ENCODE measurements at places on chromosomes 4 and X. TPM values are rescaled to one million over a fixed set of nuclear protein-coding genes. Genes with fewer than 3 reads are reported as not detected.

GRCh38 chrX:149151805-149152757 lies 353.0 kb downstream of the IDS start:
- DNase-seq: no peak
- no peaks in the 10 kb centered on the region for H3K4me1 ChIP-seq
- no peaks in the 10 kb centered on the region for H3K36me3 ChIP-seq

DNA sequence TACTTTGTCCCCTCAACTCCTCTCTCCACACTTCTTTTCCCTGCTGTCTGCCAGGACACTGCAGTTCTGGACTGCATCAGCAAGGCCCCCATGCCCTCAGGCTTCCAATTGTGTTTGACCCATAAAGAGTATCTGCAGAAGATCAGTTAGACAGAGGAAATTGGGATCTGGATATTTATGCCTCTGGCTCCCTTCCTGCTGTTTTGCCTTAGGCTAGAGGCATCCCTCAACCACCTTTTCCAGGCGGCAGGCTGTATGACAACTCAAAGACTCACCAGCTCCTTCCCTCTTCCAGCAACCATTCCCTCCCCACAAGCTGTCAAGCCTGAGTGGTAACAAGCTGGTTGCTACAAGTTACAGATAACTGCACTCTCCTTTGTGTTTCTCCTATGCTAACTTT lies 66.4 kb upstream of the NDP start:
- H3K4me1 ChIP-seq: no peaks in the 10 kb centered on the region
- H3K27ac ChIP-seq: no peak overlapping the region

NXF2B gene
- not detected for total RNA-seq

CFAP47 gene
- total RNA-seq: 0.22 TPM

CHRDL1 gene
- not detected for total RNA-seq

DNA sequence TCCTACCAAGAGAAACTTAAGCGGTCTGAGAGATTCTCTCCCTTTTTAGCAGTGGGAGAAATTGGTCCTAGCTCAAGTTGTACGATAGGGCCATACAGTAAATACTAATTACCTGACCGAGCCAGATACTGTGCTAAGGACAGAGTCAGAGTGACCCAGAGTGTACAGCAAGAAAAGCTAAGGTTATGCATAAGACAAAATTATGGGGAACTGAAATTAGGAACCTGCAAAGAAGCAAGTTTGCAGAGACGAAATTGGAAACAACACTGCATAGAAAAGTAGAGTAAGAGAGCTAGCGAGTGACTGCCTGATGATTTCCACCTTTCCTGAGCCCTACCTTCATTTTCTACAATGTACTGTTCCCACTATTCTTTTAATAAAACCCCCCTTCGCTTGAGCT lies 278.1 kb downstream of the NKX6-1 start:
- no peaks in the 10 kb centered on the region for H3K36me3 ChIP-seq
- peaks cover 8% of the 10 kb centered on the region for H3K4me1 ChIP-seq
- 0 out of 2 replicates have a peak, but pooled peaks cover 2% of the 10 kb centered on the region for H3K27me3 ChIP-seq
- no peak overlapping the region for H3K4me3 ChIP-seq
- no peak overlapping the region for H3K27ac ChIP-seq
- no peak for DNase-seq

GLUD2 gene
- total RNA-seq: 0.07 TPM

DNA sequence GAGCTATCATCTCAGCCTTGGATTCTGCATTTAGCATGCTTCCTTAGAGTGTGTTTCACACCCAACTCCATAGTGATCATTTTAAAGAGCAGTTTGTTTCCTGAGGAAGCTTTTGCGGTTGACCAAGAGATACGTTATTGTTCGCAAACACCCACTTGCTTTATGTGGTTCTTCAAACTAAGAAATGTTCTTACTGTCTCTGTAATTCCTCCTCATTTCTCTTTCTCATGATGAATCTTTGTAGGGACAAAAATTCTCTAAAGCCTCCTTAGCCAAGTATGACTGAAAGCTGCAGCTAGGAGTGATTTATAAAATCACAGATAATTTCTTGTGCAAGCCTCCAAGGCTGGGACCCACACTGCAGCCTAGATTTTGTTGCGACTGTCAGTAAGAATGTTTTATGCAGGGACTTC lies 10.0 kb downstream of the TNIP3 start:
- DNase-seq: no peak
- H3K27me3 ChIP-seq: no peaks in the 10 kb centered on the region
- no peaks in the 10 kb centered on the region for H3K36me3 ChIP-seq
- H3K4me3 ChIP-seq: no peak overlapping the region
- no peak overlapping the region for H3K27ac ChIP-seq
- no peaks in the 10 kb centered on the region for H3K4me1 ChIP-seq

TEX11 gene
- total RNA-seq: not detected

GRCh38 chrX:96403446-96403845 lies 281.2 kb upstream of the DIAPH2 start:
- H3K27ac ChIP-seq: no peak overlapping the region
- no peaks in the 10 kb centered on the region for H3K27me3 ChIP-seq
- no peak overlapping the region for H3K4me3 ChIP-seq
- no peaks in the 10 kb centered on the region for H3K4me1 ChIP-seq

FAM47A gene
- not detected for total RNA-seq

FAM236B gene
- total RNA-seq: not detected

GPR173 gene
- 0.36 TPM for total RNA-seq

- peak; percentile 75 for DNase-seq
- H3K36me3 ChIP-seq: no peaks in the 10 kb centered on the region
- H3K4me3 ChIP-seq: peak overlapping the region; percentile 22
- no peaks in the 10 kb centered on the region for H3K27me3 ChIP-seq
Observed at GRCh38 chr4:113584407-113585150, 177.0 kb downstream of the CAMK2D start.

SPACA5 gene
- total RNA-seq: not detected

SPANXN3 gene
- total RNA-seq: not detected

RNF128 gene
- total RNA-seq: not detected

- no peak overlapping the region for H3K4me3 ChIP-seq
- no peaks in the 10 kb centered on the region for H3K36me3 ChIP-seq
- no peaks in the 10 kb centered on the region for H3K27me3 ChIP-seq
- DNase-seq: no peak
- peaks cover 26% of the 10 kb centered on the region for H3K4me1 ChIP-seq
Observed at GRCh38 chr4:184313702-184314659, 96.3 kb upstream of the ENPP6 start.

COL25A1 gene
- 0.32 TPM for total RNA-seq

DNA sequence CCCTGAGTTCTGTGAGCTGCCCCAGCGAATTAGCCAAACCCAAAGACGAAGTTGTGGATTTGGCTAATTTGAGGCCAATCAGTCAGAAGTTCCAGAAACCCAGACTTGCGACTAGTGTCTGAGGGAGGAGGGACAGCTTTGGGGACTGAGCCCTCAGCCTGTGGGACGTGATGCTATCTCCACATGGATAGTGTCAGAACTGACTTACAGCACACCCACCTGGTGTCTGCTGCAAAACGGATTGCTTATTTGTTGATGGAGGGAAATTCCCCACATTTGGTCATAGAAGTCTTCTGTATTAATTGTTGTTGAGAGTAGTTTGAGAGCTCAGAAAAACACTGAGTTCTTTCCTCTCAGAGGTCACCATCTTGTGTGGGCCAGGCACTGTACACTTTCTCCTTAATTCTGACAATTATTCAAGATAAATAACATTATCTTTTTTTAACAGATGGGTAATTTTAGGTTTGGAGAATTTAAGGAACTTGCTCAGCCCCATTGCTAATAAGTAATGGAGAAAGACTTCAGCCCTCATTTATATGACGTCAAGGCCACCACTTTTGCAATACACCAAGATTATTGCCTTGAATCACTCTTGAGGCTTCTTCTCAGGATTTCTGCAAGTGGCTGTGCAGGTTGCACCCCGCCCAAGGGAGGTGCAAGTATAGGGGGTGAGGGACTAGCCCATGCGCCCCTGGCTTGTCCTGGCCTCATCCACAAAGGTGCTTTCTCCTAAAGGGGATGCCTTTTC lies 16.7 kb downstream of the CLRN2 start:
- no peaks in the 10 kb centered on the region for H3K4me1 ChIP-seq
- DNase-seq: no peak
- 0 out of 2 replicates have a peak, but pooled peaks cover 2% of the 10 kb centered on the region for H3K27me3 ChIP-seq
- no peaks in the 10 kb centered on the region for H3K36me3 ChIP-seq

C4orf50 gene
- 0.32 TPM for total RNA-seq

SMR3B gene
- not detected for total RNA-seq

DNA sequence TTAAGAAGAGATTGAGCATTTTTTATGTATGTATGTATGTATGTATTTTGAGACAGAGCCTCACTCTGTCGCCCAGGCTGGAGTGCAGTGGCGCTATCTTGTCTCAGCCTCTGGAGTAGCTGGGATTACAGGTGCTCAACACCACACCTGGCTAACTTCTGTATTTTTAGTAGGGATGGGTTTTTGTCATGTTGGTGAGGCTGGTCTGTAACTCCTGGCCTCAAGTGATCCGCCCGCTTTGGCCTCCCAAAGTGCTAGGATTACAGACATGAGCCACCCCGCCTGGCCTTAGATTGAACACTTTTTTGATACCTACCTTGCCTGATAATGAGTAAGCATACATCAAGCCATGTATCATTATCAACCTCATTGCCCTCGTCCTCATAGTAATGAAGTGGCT lies 2.7 kb downstream of the N4BP2 start:
- 0 out of 2 replicates have a peak, but pooled peaks cover 9% of the 10 kb centered on the region for H3K36me3 ChIP-seq
- peaks cover 38% of the 10 kb centered on the region for H3K4me1 ChIP-seq
- no peak for DNase-seq
- H3K27me3 ChIP-seq: no peaks in the 10 kb centered on the region

CC2D2A gene
- not detected for total RNA-seq

GRCh38 chr4:61293707-61294400 lies 93.7 kb downstream of the ADGRL3 start:
- no peaks in the 10 kb centered on the region for H3K27me3 ChIP-seq
- H3K27ac ChIP-seq: no peak overlapping the region
- DNase-seq: no peak

DNA sequence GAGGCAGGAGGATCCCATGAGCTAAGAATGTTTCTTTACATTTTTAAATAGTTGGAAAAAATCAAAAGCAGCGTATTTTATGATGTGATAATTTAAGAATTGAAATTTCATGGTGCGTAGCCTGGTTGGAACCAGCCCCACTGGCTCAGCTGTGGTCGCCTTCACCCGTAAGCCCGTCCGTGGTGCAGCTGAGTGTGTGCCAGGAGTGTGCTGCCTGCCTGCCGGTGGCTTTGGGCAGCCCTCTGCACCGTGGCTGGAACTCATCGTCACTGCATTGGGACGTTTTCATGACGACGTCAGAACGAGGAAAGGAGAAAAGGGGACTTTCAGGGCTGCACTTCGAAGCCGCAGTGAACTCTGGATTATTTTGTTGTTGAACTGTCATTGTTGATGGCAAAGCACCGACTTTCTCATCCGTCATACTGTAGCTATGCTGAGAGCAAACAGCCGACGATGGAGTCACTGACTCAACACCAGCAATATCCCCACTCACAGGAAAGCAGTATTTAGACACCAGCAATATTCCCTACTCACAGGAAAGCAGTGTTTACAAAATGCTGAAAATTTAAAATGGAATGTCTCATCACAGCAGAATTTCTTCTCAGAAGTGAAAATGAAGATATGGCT lies 35.1 kb downstream of the PCGF3 start:
- H3K4me3 ChIP-seq: no peak overlapping the region
- H3K4me1 ChIP-seq: no peaks in the 10 kb centered on the region
- H3K27ac ChIP-seq: no peak overlapping the region
- DNase-seq: no peak
- H3K36me3 ChIP-seq: no peaks in the 10 kb centered on the region
- H3K27me3 ChIP-seq: no peaks in the 10 kb centered on the region

- H3K27ac ChIP-seq: no peak overlapping the region
- no peak overlapping the region for H3K4me3 ChIP-seq
- H3K36me3 ChIP-seq: no peaks in the 10 kb centered on the region
- no peaks in the 10 kb centered on the region for H3K4me1 ChIP-seq
- no peak for DNase-seq
- H3K27me3 ChIP-seq: no peaks in the 10 kb centered on the region
Observed at GRCh38 chrX:17459008-17459611, 84.1 kb downstream of the NHS start.
